PC-9 (cell line): ENCODE measurements at places on chromosomes 5 and 9. TPM values are rescaled to one million over a fixed set of nuclear protein-coding genes. Genes with fewer than 3 reads are reported as not detected.

GRCh38 chr5:6734243-6734700, 21.0 kb downstream of the TENT4A start:
- no peaks in the 10 kb centered on the region for H3K27me3 ChIP-seq
- no peak overlapping the region for H3K27ac ChIP-seq
- H3K4me3 ChIP-seq = no peak overlapping the region
- H3K36me3 ChIP-seq = peaks cover 17% of the 10 kb centered on the region; the same call in 1 of the 2 replicates

- H3K36me3 ChIP-seq = no peaks in the 10 kb centered on the region
- no peaks in the 10 kb centered on the region for H3K4me1 ChIP-seq
- H3K4me3 ChIP-seq = no peak overlapping the region
- no peak overlapping the region for H3K27ac ChIP-seq
Observed at GRCh38 chr9:91711755-91712601, 238.1 kb downstream of the ROR2 start.

Gene CSF1R
- total RNA-seq = 0.72 and 0.95 TPM in 2 replicates

DNA sequence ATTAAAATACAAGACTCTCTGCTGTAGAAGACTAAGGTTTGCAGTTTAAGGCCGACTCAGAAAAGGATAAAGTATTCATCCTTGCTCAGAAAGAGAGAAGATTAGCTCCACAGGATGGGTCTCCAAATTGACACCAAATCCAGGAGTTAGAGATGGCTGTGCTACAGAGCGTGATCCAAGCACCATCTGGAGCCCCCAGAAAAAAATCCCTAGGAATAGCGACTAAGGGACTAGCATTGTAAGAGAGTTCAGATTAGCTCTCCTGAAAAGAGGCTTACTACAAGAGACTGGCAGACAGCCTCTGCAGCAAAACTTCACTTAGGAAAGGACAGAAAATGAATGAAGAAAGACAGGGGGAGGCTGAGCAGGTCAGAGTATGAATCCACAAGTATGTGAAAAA, 3.7 kb downstream of the SIL1 start:
- H3K4me1 ChIP-seq = peaks cover 15% of the 10 kb centered on the region
- no peak overlapping the region for H3K4me3 ChIP-seq
- no peak for DNase-seq
- H3K27me3 ChIP-seq = no peaks in the 10 kb centered on the region

- no peaks in the 10 kb centered on the region for H3K36me3 ChIP-seq
- peak overlapping the region; percentile 85 for H3K27ac ChIP-seq
- H3K4me1 ChIP-seq = peaks cover 17% of the 10 kb centered on the region
- no peaks in the 10 kb centered on the region for H3K27me3 ChIP-seq
- peak; percentile 65 for DNase-seq
Observed at GRCh38 chr5:150142959-150143349, 12.7 kb downstream of the PDGFRB start.

Gene PCDHGA9
- total RNA-seq = not detected in 2 replicates

GRCh38 chr9:133635098-133635497, 1.1 kb upstream of the DBH start:
- DNase-seq = no peak
- H3K4me3 ChIP-seq = no peak overlapping the region
- H3K36me3 ChIP-seq = no peaks in the 10 kb centered on the region

DNA sequence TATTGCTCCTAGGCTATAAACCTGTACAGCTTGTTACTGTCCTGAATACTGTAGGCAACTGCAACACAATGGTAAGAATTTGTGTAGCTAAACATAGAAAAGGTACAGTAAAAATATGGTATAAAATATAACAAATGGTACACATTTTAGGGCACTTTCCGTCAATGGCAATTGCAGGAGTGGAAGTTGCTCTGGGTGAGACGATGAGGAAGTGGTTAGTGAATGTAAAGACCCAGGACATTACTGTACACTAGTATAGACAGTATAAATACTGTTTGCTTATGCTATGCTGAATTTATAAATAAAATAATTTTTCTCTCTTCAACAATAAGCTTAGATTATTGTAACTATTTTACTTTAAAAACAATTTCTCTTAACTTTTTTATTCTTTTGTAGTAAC, 15.6 kb upstream of the ADRB2 start:
- no peaks in the 10 kb centered on the region for H3K27me3 ChIP-seq
- H3K27ac ChIP-seq = no peak overlapping the region
- no peak for DNase-seq
